ENCODE measurements at places on chromosomes 1 and 21.

- no peak for DNase-seq
These were observed 254.4 kb downstream of the BRINP2 start for GRCh38 chr1:177425199-177425598.

DNA sequence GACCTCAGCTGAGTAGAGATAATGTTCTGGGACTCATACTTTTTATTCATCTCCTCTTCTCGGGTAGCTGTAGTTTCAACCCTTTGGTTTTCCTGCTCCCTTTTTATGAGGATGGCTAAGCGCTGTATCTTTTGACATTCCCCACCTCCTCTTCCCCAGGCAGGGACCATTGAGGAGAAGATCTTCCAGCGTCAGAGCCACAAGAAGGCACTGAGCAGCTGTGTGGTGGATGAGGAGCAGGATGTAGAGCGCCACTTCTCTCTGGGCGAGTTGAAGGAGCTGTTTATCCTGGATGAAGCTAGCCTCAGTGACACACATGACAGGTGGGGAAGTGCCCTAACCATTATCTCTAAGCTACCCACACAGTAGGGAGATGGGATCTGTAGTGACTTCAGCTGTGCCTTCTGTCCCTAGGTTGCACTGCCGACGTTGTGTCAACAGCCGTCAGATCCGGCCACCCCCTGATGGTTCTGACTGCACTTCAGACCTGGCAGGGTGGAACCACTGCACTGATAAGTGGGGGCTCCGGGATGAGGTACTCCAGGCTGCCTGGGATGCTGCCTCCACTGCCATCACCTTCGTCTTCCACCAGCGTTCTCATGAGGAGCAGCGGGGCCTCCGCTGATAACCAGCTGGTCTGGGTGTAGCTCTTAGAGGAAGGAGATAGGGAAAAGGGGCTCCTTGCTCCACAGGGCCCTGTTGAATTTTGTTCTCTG, 25.6 kb downstream of the LRRC41 start:
- no peak for DNase-seq

GRCh38 chr1:190478149-190479049, 735 bp upstream of the BRINP3 start:
- DNase-seq: no peak

GRCh38 chr1:154589780-154590179, 18.2 kb downstream of the ADAR start:
- no peak for DNase-seq

DNA sequence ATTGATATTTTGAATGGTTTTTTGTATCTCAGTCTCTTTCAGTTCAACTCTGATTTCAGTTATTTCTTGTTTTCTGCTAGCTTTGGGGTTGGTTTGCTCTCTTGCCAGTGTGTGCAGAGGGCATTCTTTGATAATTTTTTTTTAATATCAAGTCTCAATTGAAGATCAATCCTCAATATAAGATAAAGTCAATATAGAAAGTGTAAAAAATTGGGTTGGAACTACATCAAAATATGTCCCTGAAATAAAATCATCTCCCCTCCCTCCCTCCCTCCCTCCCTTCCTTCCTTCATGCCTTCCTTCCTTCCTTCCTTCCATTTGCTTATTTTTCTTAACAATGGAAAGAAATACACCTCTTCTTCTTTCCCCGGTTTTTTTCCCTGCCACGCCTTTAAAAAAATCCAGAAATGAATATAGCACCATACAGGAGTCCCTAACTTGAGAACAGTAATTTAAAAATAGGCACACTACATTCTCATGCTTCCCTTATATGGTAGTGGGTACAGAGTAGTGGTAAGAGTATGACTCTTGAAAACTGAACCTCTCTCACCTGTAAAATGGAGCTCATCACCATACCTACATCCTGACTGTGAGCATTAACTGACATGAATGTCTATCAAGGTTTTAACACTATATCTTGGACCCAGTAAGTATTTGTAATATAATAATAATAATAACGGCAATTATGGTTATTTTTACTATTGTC, 221.9 kb downstream of the GIPC2 start:
- no peak for DNase-seq

- no peak for DNase-seq
These were observed 59.1 kb downstream of the DYRK1A start for GRCh38 chr21:37425684-37426083.

DNA sequence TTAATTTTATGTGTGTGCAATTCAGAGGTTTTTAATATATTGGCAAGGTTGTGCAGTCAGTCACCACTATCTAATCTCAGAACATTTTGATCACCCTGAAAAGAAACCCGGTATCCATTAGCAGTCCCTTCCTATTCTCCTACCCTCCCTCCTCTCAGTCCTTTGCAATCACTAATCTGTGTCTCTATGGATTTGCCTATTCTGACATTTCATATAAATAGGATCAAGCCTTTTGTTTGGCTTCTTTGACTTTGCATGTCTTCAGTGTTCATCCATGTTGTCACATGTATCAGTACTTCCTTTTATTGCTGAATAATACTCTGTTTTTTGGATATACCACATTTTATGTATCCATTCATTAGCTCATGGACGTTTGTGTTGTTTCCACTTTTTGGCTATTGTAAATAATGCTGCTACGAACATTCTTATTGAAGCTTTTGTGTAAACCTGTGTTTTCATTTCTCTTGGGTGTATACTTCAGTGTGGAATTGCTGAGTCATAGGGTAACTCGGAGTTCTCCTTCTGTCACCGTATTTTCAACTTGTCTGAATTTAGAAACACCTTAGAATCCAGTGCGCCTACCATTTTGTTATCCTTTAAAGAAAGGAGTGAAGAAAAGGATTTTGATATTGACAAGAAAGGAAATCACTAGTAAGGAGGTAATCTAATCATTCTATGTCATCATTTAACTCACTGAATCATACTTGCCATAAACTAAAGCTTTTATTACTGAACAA, 3.4 kb downstream of the CEP85 start:
- DNase-seq: peak; percentile 26

DNA sequence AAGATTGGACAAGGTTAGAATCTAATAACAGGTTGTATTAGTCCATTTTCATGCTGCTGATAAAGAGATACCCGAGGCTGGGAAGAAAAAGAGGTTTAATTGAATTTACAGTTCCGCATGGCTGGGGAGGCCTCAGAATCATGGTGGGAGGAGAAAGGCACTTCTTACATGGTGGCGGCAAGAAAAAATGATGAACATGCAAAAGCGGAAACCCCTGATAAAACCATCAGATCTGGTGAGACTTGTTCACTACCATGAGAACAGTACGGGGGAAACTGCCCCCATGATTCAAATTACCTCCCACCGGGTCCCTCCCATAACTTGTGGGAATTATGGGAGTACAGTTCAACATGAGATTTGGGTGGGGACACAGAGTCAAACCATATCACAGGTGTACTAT, 22.9 kb upstream of the TTLL7 start:
- no peak for DNase-seq

- no peak for DNase-seq
These were observed 16.8 kb upstream of the CNTN2 start for GRCh38 chr1:205026181-205026580.

DNA sequence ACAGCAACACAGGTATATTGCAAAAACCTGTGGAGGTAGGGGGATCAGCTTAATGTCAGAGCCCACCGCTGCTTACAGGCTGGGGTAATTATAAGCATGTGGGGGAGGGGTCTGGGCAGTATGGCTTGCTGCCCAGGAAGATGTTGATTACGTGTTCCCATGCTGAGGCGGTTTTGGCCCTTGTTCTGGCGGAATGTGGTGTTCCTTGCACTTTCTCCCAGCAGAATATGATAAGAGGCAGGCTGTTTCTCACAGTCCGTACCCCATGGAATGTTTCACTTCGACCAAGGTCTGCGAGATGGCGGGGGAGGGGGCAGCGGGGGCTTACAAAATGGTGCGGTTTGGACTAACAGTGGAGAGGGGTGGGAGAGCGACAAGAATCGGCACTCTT, 9.8 kb upstream of the HPCAL4 start:
- DNase-seq: no peak

DNA sequence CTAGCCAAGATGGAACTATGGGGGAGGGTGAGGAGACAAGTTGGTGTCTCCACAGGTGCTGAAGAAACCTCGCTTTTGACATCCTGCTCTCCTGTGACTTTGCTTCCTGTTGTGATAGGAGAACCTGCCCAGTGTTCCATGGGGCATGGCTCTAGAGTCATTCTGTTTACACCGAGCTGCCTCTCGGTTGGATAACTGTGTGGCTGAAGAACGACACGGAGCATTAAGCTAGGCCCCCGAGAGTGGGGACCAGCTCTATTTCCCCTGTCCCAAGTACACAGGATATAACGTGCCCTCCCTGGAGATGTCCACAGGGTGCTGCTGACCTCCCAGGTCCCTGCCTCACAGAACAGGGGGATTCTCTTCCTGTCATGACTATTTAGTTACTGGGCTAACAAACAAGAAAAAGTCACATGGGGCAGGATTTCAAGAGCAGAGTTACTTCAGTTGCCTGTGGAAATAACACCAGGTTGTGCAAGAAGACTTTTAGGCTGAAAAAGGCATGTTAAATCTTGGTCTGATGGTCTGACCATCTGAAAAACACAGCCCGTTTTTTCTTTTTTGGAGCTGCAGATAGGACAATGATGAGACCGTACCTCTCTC, 29.4 kb upstream of the PPP2R5A start:
- DNase-seq: no peak

- no peak for DNase-seq
These were observed 116.3 kb downstream of the PEX14 start for GRCh38 chr1:10591010-10591409.

GRCh38 chr1:155004352-155005075, 1.9 kb downstream of the ZBTB7B start:
- no peak for DNase-seq

GRCh38 chr1:167862432-167863076, 51.4 kb downstream of the ADCY10 start:
- DNase-seq: no peak

- no peak for DNase-seq
These were observed 9.8 kb upstream of the PHTF1 start for GRCh38 chr1:113768916-113769600.

GRCh38 chr1:243549108-243549507, 293.3 kb downstream of the SDCCAG8 start:
- no peak for DNase-seq

DNA sequence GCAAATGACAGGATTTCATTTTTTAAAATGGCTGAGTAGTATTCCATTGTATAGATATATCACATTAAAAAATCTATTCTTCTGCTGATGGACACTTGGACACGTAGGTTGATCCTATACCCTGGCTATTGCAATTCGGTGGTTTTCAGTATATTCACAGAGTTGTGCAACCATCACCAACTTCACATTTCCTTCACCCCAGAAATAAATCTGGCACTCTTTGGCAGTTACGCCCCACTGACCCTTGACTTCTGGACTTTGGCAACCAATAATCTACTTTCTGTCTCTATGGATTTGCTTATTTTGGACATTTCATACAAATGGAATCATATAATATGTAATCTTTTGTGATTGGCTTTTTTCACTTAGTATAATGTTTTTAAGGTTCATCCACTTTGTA, 35.9 kb downstream of the MAP3K7CL start:
- DNase-seq: no peak

GRCh38 chr1:211935448-211935970, 99.8 kb downstream of the INTS7 start:
- no peak for DNase-seq

DNA sequence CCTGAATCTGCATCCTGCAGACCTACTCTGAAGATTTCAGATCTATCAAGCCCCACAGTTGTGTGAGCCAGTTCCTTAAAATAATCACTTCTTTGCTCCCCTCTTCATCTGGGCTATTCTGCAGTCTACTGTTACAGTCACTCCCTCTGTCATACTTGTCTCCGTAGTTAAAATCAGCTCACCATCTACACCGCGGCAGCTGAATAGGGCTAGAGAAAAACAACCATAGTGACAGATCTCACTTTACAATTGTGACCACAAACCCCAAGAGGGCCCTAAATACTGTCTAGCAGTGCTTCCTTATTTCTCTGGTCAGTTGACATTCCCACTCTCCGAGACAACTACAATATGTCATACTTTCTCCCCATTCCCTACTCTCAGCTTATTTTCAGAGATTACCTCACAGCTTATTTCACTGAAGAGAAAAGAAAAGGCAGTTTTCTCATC, 12.9 kb downstream of the DESI2 start:
- DNase-seq: no peak

DNA sequence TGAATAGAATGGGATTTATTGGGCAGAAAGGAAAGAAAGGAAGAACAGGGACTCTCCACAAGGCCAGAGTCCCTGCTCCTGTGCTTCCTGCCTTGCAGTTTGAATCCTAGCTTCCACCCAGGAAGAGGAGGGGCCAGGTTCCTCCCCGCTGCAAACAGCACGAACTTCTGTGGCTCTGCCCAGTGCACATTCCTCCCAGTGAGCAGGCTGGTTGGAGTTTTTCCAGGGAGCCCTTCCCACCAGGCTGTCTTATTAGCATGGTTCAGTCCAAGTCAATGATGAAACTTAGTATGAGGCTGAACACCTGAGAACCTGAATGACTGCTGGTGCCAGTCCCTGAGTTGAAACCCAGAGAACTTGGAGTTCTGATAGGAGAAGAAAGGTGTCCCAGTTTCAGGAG, 247.2 kb downstream of the DUSP10 start:
- DNase-seq: peak; percentile 4

All from LoVo (cell line).